Muscle of leg (tissue), 16 donors: ENCODE measurements at places on chromosomes 2 and 18. TPM values are rescaled to one million over a fixed set of nuclear protein-coding genes. Genes with fewer than 3 reads are reported as not detected.
A peak's percentile ranks its signal among the peaks of the same experiment; 100 is the strongest.

DNA sequence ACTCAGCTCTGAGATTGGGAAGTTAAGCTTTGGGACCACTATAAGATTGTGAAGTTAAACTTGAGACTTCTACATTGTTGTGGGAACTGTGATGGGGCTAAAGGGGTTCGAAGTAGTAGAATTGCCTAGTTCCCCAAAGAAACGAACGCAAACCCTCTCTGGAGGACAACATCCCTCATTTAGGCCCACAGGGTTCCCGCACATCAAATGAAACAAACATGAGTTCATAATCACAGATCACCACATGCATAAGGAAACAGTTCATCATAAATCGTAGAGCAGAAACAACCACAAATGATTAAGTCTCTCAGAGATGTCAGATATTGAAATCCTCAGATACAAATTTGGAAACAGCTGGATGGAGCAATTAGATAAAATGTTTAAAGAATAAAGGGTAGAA lies 55.9 kb upstream of the HPCAL1 start:
- peaks cover 3% of the 10 kb centered on the region for H3K27me3 ChIP-seq
- no peak overlapping the region for H3K4me3 ChIP-seq
- H3K4me1 ChIP-seq = no peaks in the 10 kb centered on the region
- H3K27ac ChIP-seq = no peak overlapping the region
- H3K36me3 ChIP-seq = no peaks in the 10 kb centered on the region

The IL36B gene
- polyA plus RNA-seq = not detected

The CAPN13 gene
- 0.61 TPM for polyA plus RNA-seq

The CACNB4 gene
- polyA plus RNA-seq = 4.8 TPM

DNA sequence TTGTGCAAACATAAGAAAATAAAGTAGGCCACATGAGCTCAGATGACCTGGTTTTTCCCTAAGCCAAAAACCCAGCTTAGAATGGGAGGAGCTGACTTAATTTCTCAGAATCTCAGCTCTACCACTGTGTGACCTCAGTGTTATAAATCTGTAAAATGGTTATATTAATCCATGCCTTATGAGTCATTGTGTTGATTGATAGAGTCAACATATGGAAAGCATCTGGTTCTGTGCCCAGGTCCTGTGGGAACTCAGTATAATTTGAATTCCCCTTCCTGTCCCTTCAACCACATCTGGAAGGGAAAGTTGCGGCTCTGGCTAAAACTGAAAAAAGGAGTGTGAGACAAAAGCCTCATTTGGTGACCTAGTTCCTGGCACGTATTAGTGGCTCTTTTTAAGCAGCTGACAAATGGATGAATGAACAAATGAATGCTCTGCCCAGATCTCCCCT lies 25.7 kb downstream of the TMEM177 start:
- H3K36me3 ChIP-seq = no peaks in the 10 kb centered on the region
- H3K4me1 ChIP-seq = peaks cover 6% of the 10 kb centered on the region
- no peaks in the 10 kb centered on the region for H3K27me3 ChIP-seq
- H3K27ac ChIP-seq = no peak overlapping the region
- no peak overlapping the region for H3K4me3 ChIP-seq

- H3K4me1 ChIP-seq = no peaks in the 10 kb centered on the region
- H3K4me3 ChIP-seq = no peak overlapping the region
- H3K36me3 ChIP-seq = no peaks in the 10 kb centered on the region
These were observed 179.1 kb downstream of the ANKRD44 start for GRCh38 chr2:197131558-197131855.

GRCh38 chr2:172241222-172241621 lies 138.5 kb upstream of the DLX2 start:
- H3K36me3 ChIP-seq = no peaks in the 10 kb centered on the region
- H3K27ac ChIP-seq = no peak overlapping the region
- no peak overlapping the region for H3K4me3 ChIP-seq

GRCh38 chr2:10447895-10448575 lies at the start of gene ODC1:
Gene ODC1, minus strand, starts transcription at chr2:10448327. Its CDS starts 3,295 bp downstream, at chr2:10445032.
- H3K36me3 ChIP-seq = peaks cover 17% of the 10 kb centered on the region
- peak within 1 kb of the TSS; percentile 64 for H3K4me3 ChIP-seq
- peaks cover 18% of the 10 kb centered on the region for H3K4me1 ChIP-seq
- peak within 1 kb of the TSS; percentile 88 for H3K27ac ChIP-seq
- no peaks in the 10 kb centered on the region for H3K27me3 ChIP-seq

DNA sequence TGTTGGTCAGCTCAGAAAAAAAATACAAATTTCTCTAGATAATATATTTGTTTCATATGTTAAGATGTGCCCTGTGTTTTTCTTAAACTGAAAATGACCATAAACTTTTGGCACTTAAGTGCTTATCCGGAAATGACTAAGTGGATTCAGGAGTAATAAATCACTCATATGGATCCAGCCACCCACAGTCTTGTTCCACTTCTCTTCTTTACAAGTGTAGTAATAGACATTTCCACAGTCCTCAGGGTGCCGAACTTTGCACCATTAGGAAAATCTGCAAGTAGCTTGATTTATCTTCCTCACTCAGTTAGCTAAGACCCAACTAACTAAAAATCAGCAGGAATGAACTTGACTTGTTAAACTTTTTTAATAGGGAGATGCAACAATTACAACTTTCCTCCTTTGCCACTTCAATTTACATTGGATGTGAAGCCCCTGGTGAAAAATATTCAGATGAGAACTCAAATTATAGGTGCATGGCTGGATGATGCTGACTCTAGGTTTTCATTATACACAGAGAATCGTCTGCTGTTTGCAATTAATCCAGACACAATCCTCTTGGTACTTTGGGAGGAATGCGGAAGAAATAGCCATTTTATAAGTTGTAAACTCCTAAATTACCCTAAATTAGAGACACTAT lies 322.5 kb downstream of the ARHGAP15 start:
- H3K27ac ChIP-seq = no peak overlapping the region
- peak; percentile 52 for DNase-seq
- no peaks in the 10 kb centered on the region for H3K4me1 ChIP-seq

DNA sequence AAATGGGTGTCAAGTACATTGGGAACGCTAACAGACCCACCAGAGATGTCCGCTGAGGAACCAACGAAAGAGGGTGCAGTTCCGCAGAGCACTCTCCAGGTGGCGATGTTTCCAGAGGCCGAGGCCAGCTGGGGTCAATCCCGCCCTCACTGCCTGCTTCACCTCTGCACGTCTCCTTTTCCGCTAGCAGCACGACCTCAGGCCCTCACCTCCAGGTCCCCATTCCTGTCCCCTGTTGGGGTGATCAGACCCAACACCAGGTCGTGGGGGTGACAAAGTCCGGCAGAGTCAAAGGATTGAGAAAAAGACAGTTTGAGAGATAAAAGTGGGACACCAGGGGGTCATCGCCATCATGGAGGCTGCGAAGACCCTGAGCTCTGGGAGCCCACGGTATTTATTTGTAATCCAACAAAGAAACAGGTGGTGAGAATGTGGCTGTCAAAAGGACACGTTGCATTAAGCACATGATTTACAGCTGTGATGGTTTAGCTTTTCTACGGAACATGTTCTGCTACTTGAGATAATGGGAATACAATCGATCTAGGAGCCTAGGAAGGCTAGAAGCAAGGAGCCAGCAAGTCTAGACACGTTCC lies 27.3 kb downstream of the ZAP70 start:
- peaks cover 20% of the 10 kb centered on the region for H3K4me1 ChIP-seq
- no peaks in the 10 kb centered on the region for H3K27me3 ChIP-seq
- H3K27ac ChIP-seq = no peak overlapping the region
- H3K36me3 ChIP-seq = peaks cover 10% of the 10 kb centered on the region
- DNase-seq = peak; percentile 31

DNA sequence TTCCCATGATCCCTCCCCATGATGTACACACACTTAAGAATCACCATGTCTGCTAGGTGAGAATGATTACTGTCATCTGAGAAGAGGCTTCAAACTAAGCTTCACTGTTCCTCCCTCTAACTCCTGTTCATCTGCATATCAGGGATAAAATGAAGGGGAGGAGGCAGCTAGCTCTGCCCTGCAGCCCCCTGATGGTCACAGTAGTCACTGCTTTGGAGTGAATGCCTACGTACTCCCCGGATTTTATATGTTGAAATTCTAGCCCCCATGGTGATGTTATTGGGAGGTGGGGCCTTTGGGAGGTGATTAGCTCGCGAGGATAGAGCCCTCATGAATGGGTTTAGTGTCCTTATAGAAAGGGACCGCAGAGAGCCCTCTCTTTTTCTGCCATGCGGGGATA lies 156.4 kb downstream of the NCKAP5 start:
- no peak overlapping the region for H3K4me3 ChIP-seq
- no peaks in the 10 kb centered on the region for H3K27me3 ChIP-seq
- no peak for DNase-seq
- peaks cover 12% of the 10 kb centered on the region for H3K4me1 ChIP-seq
- H3K36me3 ChIP-seq = no peaks in the 10 kb centered on the region
- no peak overlapping the region for H3K27ac ChIP-seq
